Osteoblast (primary cell): ENCODE measurements at places on chromosomes 3 and 15. TPM values are rescaled to one million over a fixed set of nuclear protein-coding genes. Genes with fewer than 3 reads are reported as not detected.

Gene GATM
- total RNA-seq, result 0.59 and 0.72 TPM in 2 replicates

Gene ECE2
- total RNA-seq, result not detected in 2 replicates

Gene SPSB4
- total RNA-seq, result not detected in 2 replicates

Gene CEP70
- 36.5 and 51.0 TPM in 2 replicates for total RNA-seq

Gene FRMD5
- total RNA-seq, result 3.3 and 3.5 TPM in 2 replicates

Gene SV2B
- under 0.01 TPM in 1 of 2 replicates, not detected in the other for total RNA-seq

Gene CLEC3B
- 48.9 and 52.5 TPM in 2 replicates for total RNA-seq

Gene IL17RD
- total RNA-seq, result 2.2 and 3.5 TPM in 2 replicates

Gene TRPM1
- under 0.01 TPM in 1 of 2 replicates, not detected in the other for total RNA-seq

Gene BCHE
- total RNA-seq, result not detected in 2 replicates

Gene CCR1
- total RNA-seq, result 0.59 and 1.1 TPM in 2 replicates

Gene MORC1
- not detected in 2 replicates for total RNA-seq

Gene OXTR
- total RNA-seq, result 2.5 and 6.2 TPM in 2 replicates

Gene NSMCE3
- 9.8 and 10.0 TPM in 2 replicates for total RNA-seq

Gene COL6A5
- not detected in 2 replicates for total RNA-seq

Gene LDHAL6B
- total RNA-seq, result not detected in 2 replicates

Gene SHF
- 3.3 and 4.1 TPM in 2 replicates for total RNA-seq

Gene GOLGA6L9
- 1.8 TPM in 2 replicates for total RNA-seq

Gene STAB1
- total RNA-seq, result 0.59 and 1.1 TPM in 2 replicates

Gene IMPG2
- 0.29 and 0.36 TPM in 2 replicates for total RNA-seq

Gene GUCA1C
- total RNA-seq, result not detected in 2 replicates

Gene SLC28A2
- total RNA-seq, result not detected in 2 replicates

Gene MKRN2
- 36.8 and 40.9 TPM in 2 replicates for total RNA-seq

Gene FOXB1
- not detected in 2 replicates for total RNA-seq

Gene PPP1R14D
- total RNA-seq, result not detected in 2 replicates
